ENCODE measurements at places on chromosomes 4 and X.

DNA sequence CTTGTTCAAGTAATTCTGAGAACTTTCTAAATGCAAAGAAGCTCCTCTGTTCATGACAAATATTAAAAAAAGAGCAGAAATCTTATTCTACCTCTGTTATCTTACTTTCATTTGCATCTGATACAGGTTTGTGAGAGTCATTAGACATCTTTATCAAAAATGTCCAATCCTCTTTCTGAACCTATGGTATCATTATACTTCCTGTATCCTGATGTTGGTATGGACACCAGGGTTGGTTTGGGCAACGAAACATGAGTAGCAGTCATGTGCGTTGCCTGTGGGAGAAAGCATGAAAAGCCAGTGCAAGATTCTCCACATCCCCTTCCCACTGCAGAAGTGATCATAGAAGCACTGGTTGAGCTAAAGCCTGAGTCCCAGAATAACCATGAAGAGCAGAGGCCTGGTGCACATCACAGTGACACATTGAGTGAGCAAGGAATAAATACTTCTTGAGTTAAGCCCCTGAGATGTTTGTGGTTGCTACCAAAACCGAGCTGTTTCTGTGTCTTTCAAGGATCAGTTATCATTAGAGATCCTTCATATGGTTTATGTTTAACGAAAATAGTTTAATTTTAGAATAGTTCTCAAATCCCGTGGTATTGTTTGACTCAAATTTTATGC, 197.2 kb downstream of the BANK1 start:
- DNase-seq = no peak

- DNase-seq = no peak
Observed at GRCh38 chr4:149766135-149766534, 49.5 kb downstream of the IQCM start.

GRCh38 chr4:127406187-127406586, 226.6 kb upstream of the INTU start:
- no peak for DNase-seq

DNA sequence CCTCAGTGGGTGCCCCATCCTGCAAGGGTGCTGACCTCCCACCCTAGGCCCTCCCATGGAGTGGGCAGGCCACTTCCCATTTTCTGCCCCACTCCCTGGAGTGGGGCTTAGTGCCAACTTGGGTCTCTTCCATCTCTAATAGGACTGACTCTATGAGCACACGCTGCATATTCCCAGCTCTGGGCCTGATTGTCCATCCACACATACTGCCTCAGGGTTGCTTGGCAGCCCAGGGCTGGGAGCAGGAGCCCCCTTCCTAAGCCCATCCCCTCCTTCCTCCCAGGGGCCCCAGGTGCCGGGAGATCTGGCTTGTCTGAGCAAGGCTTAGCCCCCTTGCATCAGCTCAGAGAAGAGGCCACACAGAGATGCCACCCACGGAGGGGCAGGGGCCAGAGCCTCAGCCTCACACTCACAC, 55.1 kb downstream of the PJA1 start:
- DNase-seq = no peak

- DNase-seq = peak; percentile 77
Observed at GRCh38 chrX:54492340-54492739, 3.7 kb downstream of the FGD1 start.

DNA sequence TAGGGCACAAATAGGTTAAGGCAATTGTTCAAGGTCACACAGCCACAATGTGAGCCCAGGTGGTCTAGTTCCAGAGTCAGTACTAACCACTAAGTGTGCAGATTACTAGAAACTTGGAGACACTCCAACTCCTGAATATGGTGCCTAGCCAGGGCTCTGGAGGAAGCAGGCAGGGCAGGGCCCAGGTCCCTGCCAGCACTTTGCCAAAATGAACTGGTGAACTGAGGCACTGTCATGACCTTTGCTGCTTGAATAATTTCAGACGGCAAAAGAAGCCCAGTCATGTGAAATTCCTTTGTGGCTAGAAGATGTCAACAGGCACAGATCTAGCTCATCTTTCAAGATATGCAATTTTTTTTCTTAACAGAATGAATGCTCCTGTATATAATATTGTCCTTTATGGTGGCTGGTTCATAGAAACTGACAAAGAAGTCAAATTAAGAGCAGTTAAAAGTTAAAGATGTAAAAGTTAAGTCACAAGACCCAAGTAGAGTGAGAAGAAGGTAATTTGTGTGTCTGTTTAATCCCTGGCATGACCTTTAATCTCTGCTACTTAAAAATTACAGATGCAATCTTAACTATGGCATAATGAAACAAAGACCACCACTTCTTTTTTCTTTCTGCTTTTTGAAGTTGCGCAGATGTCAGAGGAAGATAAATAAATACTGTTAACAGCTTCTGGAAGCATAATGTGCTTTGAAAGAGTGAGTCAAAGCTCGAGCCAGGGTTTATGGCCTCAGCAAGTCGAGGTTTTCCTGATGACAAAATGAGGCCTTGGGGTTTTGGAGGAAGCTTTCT, 54.1 kb downstream of the SHROOM3 start:
- no peak for DNase-seq

DNA sequence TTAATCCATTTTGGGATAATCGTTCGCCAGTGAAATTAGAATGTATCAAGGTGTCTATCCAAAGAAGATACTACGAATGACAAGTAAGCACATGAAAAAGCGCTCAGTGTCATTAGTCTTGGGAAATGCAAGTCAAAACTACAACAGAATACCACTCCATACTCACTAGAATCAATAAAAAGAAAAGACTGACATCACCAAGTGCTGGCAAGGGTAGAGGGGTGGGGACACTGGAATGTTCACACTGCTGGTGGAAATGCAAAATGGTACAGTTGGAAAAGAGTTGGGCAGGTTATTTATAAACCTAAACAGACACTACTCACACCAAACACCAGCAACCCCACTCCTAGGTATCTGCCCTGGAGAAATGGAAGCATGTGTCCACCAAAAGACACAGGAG, 11.2 kb downstream of the WDR1 start:
- DNase-seq = no peak

DNA sequence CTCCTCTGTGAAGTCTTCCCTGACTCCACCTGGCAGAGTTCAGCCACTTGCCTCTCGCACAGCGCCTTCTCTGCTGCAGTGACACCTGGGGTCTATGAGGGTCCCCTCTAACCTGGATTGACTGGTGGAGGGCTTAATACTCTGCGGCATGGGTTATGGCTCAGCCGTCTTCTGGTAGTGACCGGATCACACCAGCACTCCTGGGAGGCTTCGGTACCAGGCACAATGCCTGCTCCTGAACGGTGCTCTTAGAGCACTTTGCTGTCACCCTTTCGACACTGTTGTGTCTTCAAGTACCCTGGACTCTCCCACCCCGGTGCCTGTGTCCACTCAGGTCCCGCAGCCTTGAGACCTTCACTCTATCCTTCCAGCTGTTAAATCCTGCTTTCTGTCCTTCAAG, 50.0 kb downstream of the C4orf50 start:
- no peak for DNase-seq

- DNase-seq = no peak
Observed at GRCh38 chr4:14155803-14156202, 528.3 kb upstream of the BOD1L1 start.

- DNase-seq = no peak
Observed at GRCh38 chr4:67580577-67580976, 22.1 kb downstream of the STAP1 start.

- no peak for DNase-seq
Observed at GRCh38 chrX:154437971-154438893, 1.3 kb downstream of the GDI1 start.

GRCh38 chr4:150997141-150997540, 17.9 kb downstream of the LRBA start:
- no peak for DNase-seq

- DNase-seq = peak; percentile 59
Observed at GRCh38 chrX:49172280-49172780, 632 bp downstream of the PLP2 start.

GRCh38 chrX:8738588-8739189, 6.8 kb upstream of the ANOS1 start:
- peak; percentile 45 for DNase-seq

- peak; percentile 96 for DNase-seq
Observed at GRCh38 chrX:130100180-130100579, 10.1 kb downstream of the ELF4 start.

GRCh38 chr4:25863831-25864418, 1.1 kb upstream of the SEL1L3 start:
- DNase-seq = no peak

DNA sequence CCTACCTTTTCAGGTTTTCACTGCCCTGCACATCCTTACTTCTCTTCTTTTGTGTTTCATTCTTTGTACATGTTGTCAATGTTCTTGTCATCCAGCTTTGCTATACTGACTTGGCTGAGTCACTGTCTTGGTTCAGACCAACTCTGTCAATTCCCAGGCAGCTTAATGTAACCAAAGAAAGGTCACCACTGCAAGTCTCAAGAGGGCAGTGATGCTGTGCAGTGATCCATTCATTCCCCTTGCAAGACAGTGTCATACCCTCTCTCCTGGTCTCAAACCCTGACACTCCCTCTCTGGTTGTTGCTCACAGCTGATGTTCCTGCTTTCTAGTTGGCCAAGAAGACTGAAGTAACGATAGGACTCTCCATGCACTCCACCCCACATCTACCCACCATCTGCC, 17.5 kb downstream of the RAB39B start:
- DNase-seq = peak; percentile 2

DNA sequence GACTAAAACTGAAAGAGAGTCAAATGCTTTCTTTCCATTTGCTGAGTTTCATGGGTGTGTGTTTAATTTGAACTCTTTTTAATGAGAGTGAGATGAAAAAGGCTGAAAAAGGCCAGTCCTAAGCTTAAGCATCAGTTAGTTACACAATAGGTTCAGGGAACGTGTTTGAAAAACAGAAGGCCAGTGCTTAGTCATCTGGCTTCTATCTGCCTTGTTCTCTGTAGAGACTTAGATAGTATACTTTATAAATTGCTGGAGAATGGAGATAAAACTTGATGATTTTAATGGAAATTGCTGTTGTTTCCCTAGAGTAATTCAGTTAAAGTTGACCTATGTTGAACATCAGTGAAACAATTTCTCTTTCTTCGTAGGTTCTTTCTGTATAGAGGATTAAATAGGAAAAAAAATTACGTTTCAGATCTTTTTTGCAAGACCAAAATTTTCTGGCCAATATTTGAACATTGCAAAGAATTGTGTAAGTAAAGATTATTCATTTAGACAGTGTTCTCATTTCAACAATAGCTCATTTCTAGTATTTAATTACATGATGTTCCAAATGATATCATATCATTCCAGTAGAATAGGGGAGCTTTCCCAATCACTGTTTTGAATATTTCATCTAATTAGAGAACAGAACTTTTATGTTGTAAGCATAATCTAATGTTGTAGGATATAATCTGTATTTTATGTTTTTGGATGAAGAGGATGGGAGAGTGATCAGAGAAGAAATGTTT, 1088.8 kb downstream of the ADGRL3 start:
- no peak for DNase-seq
